Hepatocyte (in vitro differentiated cells): ENCODE measurements at places on chromosomes 6 and 20.
A peak's percentile ranks its signal among the peaks of the same experiment; 100 is the strongest.

- no peak for DNase-seq
Observed at GRCh38 chr6:104639668-104640067, 220.1 kb downstream of the HACE1 start.

DNA sequence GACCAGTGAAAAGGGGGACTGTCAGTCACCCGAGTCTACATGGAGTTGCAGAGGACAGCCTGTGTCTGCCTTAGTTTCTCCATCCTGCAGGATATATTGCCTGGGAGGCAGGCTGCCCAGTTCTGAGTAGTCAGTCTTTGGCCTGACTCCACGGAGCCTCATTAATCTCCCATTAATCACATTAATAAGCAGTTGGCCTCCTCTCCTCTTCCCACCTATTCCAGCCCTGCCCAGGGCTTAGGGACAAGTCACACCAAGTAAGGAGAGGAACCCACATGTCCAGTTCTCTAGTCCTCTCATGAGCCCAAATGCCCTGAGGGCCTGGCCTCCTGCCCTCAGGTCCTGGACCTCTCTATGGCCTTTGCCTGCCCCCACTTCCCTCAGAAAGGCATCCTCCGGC, 1.3 kb upstream of the MUCL3 start:
- no peak for DNase-seq

DNA sequence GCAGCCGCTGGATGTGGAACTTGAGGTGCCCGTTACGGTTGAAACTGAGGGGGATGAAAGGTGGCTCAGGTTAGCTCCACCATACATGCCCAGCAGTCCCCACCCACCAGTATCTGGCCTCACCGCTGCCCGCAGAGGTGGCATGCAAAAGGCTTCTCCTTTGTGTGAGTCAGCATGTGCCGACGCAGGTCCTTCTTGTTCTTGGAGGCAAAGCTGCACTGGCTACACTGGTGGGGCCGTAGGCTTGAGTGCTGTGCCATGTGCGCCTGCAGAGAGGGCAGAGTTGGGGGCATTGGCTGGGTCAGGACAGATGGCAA, 15.8 kb downstream of the PCIF1 start:
- DNase-seq, result no peak

- DNase-seq, result no peak
Observed at GRCh38 chr6:22442826-22443225, 126.5 kb upstream of the HDGFL1 start.

- no peak for DNase-seq
Observed at GRCh38 chr20:62029949-62030348, 35.7 kb downstream of the TAF4 start.

GRCh38 chr6:13433709-13434121, 53.7 kb downstream of the GFOD1 start:
- no peak for DNase-seq

GRCh38 chr20:10662661-10663458, 10.9 kb downstream of the JAG1 start:
- DNase-seq, result no peak

DNA sequence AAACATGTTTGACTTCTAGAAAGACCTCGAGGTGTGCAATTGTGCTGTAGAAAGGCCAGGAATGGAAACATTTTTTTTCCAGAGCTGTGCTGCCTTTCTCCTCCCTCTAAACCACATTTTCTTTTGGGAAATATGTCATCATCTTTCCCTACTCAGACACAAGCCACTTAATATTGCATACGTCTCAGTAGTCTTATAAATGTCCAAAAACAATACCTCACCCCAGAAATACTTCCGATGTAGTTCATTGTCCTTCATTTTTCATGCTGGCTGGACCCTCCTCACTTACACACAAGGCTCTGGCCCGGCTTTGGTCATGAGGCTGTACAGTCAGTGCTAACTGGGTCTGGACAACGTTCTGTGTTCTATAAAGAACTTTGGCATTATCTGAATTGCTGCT, 126.4 kb downstream of the SCML4 start:
- no peak for DNase-seq

DNA sequence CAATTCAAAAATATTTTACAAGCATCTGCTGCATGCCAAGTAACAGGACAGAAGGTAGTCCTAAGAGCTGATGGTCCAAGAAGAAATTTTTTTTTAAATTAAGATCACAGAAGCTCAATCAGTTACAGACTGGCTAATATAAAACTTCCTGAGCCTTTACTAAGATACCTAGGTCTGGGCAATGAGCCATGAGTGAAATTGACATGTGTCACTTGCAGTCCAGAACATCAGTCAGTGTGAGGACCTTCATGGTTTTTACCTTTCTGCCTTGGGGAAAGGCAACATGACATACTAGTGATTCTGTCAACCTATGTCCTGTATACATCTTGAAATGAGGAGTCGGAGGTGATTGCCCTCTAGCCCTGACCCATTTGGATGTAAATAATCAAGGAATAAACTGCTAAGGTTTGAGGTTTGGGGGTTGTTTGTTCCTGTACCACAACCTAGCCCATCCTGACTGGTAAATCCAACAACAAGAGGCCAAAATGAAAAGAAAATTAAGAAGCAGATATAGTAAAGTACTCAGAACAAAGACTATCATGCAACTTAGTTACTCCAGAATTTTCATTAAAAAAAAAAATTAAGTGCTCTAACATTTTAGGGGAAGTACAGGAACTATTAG, 70.0 kb downstream of the CNKSR3 start:
- no peak for DNase-seq

DNA sequence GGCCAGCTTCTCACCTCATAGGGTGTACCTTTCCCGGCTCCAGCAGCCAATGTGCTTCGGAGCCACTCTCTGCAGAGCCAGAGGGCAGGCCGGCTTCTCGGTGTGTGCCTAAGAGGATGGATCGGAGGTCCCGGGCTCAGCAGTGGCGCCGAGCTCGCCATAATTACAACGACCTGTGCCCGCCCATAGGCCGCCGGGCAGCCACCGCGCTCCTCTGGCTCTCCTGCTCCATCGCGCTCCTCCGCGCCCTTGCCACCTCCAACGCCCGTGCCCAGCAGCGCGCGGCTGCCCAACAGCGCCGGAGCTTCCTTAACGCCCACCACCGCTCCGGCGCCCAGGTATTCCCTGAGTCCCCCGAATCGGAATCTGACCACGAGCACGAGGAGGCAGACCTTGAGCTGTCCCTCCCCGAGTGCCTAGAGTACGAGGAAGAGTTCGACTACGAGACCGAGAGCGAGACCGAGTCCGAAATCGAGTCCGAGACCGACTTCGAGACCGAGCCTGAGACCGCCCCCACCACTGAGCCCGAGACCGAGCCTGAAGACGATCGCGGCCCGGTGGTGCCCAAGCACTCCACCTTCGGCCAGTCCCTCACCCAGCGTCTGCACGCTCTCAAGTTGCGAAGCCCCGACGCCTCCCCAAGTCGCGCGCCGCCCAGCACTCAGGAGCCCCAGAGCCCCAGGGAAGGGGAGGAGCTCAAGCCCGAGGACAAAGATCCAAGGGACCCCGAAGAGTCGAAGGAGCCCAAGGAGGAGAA, 10.5 kb downstream of the GNAS-AS1 start:
- DNase-seq, result no peak

DNA sequence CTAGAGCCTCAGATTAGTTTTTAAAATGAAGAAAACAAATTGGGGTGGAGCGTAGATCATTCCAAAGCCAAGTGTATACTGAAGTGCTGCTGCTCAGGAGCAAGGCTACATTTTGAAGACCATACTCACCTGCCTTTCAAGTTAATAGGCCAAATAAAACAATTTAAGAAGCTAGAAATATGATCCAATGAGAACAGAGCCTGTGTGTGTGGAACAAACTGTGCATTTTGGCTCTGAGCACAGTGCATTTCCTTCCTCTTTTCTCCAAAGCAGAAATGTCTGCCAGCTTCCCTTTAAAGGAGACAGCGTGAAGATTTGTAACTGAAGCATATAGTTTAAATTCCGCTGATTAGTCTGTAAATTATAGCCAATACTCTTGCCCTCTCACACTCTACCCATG, 3.2 kb upstream of the IFNGR1 start:
- no peak for DNase-seq

DNA sequence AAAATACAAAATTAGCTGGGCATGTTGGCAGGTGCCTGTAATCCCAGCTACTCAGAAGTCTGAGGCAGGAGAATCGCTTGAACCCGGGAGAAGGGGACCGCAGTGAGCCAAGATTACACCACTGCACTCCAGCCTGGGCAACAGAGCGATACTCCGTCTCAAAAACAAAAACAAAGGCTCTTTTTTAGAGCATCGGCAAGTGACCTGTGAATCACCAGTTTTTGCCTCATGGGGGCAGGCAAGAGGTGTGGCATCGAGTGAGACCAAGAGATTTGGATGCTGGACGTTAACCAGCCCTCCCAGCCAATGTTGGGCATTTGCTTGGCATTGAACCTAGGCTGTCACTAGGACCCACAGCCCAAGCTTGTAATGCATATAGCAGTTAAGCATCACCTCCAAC, 14.6 kb upstream of the CDK5RAP1 start:
- DNase-seq, result no peak

- DNase-seq, result no peak
Observed at GRCh38 chr6:151370509-151371078, 20.8 kb downstream of the ZBTB2 start.

- DNase-seq, result no peak
Observed at GRCh38 chr6:35629876-35630378, 58.8 kb downstream of the FKBP5 start.

- no peak for DNase-seq
Observed at GRCh38 chr6:2848851-2849250, 7.2 kb upstream of the SERPINB1 start.

- DNase-seq, result peak; percentile 67
Observed at GRCh38 chr6:11298651-11299420, 66.4 kb upstream of the NEDD9 start.

- DNase-seq, result peak; percentile 62
Observed at GRCh38 chr6:27839626-27840475, 72.3 kb downstream of the OR2B2 start.

GRCh38 chr6:2434912-2435311, 189.5 kb upstream of the GMDS start:
- no peak for DNase-seq

DNA sequence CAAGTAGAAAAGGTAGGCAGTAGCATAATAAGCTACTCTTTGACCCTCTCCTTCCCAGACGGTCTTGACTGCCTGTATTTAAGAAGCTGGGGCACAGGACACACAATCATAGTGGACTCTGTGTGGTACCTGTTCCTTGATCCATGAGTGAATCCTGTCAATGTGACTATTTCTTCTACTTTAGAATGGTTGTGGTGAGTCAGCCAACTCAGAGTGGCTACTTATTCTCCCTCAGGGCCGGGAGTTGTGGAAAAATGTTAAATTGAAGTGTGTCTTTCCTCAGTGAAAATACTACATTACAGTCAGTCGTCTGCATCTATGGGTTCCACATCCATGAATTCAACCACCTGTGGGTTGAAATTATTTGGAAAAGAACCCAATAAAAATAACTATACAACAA, 30.8 kb upstream of the PREP start:
- DNase-seq, result no peak

- no peak for DNase-seq
Observed at GRCh38 chr6:46453216-46453615, 38.0 kb downstream of the RCAN2 start.

DNA sequence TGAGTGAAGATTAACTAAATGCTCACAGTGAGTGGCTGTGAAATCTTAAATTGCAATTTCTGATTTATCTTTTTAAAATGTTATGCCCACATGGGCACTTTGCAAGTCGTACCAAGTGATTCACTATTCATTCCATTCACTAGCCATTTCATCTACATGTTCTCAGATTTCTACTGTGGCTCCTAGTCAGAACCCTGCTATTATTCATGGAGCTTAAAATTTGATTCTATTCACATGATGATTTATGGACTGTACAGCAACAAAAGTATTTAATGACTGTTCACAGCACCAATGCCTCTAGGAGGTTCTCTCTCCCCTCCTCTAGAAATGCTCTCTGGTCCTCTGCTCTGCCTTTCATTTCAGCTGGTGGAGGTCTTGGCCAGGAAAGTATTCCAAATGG, 133.5 kb upstream of the MAP3K7 start:
- no peak for DNase-seq

- no peak for DNase-seq
Observed at GRCh38 chr20:25571817-25572216, 13.5 kb downstream of the NINL start.

DNA sequence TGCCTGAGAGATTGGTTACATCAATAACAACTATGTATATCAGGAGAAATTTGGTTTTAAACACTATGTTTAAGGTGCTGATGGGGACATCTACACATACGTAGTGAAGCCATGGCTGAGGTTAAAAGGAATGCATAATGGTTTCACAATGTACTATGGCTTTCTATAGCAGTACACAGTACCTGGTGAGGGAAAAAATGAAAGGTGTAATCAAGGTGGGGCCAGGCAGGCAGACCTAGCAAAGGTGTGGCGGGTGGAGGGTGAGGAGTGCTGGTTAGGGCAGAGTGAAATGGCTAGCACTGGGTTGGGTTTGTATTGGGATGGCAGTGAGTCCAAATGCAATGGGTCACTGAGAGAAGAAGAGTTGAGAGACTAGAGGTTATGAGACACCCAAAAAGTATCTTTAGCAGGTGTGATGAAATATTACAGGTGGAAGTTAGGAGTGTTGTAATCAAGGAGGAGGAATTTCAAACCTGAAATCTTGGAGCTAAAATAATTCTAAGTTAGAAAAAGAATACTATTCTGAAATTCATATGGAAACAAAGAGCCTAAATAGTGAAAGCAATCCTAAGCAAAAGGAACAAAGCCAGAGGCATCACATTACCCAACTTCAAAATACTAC, 22.3 kb downstream of the PAQR8 start:
- DNase-seq, result no peak

DNA sequence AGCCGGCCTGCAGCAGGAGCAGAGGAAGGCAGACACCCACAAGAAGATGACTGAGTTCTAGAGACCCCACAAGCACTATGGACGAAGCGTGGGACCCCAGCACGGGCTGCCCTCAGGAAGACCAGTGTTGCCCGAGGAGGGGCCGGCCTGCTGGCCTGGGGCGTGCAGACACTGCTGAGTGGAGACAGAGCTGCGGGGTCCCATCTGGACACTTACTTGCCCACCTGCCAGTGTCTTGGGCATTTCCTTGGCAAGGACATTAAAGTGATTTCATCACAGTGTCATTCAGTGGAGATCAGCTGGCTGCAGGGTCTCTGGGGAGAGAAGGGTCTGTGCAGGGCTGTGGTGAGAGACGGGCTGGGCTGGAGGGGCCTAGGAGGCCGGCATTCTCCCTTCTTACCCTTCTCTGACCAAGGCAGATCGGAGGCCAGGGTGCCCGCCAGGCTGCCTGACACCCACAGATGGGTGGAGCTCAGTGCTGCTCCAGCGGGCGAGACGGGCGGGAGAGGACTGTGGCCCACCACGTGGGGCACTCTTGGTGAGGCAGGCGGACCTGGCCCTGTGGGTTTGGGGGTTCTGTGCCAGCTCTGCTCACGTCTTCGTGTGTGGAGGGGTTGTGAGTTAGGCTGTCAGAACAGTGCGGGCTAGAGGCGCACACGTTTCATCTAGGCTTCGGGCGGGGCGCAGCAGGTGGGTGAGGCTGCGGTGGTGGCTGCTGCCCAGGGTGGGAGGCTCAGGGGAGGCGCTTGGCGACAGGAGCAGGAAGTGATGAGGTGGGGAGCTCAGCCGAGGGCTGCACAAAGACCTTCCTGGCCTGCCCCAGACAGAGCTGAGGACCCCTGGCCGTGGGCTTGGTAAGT, at the start of gene LIME1:
LIME1 (plus strand) TSS at position 806 of the 860 bp plus-strand sequence. CDS start 886 bp downstream, outside the sequence.
- DNase-seq, result peak; percentile 14

- DNase-seq, result no peak
Observed at GRCh38 chr6:15817100-15817499, 154.3 kb upstream of the DTNBP1 start.
